ENCODE measurements at places on chromosomes 3 and 15.
A peak's percentile ranks its signal among the peaks of the same experiment; 100 is the strongest.

GRCh38 chr3:175422744-175423143, 563.6 kb downstream of the NAALADL2 start:
- DNase-seq = no peak

GRCh38 chr15:22936577-22937472, 43.3 kb downstream of the CYFIP1 start:
- peak; percentile 15 for DNase-seq

DNA sequence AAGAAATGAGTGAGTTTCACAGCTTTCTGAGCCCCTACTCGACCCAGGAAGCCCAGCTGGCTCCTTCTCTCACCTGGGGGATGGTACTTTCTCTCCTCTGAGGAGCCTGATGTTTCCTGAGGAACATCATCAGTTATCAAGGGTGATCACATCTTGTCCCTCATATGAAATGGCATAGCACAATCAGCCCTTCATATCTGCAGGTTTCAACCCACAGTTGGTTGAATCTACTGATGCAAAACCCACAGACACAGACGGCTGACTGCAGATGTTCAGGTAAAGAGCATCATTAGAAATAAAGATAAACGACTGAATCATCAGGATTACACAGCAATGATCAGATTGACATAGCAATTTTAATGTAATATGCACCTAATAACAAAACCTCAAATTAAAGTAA, 93.6 kb upstream of the OSTN start:
- no peak for DNase-seq

DNA sequence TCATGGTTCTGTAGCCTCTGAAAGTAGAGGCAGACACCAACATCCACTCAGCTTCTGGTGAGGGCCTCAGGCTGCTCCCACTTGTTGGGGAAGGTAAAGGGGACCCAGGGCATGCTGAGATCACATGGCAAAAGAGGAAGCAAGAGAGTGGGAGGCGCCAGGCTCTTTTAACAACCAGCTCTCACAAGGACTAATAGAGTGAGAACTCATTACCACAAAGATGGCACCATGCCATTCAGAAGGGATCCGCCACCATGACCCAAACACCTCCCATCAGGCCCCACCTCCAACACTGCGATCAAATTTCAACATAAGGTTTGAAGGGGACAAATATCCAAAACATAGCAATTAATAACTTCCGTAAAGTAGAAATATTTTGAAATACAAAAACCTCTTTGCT, 192.3 kb downstream of the OCA2 start:
- no peak for DNase-seq

DNA sequence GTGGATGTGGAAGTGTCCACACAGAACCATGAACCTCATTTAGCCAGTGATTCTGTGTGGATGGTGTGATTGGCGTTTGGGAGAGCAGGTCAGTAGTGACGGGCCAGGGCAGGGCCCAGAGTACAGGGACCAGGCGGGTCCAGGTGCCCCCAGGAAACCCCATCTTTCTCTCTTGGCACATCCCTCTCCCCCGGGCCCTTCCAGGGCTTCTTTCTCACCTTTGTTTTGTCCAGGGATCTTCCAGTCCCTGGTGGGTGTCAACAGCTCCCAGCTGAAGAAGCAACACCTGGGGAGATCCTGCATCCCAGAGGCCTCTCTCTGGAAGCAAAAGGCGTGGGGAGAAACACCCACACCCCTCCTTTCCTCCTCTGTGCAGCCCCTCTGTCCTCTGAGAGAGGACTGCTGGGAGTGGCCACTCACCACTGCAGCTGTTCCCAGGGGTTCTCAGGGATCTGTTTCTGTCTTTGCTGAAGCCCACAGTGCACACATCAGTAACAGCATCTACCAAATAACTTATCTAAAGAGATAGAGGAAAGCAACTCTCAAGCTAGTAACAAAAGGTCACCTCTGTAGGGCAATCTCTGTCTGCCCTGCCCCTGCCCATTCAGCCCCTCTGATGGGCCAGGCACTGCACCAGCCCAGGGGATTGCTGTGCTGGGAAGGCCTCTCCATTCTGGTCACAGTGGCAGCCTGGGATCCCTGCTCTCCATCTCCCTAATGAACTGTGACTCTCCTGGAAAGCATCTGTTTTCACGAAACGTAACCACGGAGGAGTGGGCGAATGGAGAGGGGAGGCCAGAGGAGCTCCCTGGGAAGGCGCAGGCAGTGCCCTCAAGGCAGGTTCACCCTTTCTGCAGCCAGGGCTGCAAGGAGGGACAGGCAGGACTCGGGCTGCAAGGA, 98.3 kb upstream of the ALDH1A3 start:
- DNase-seq = no peak

- DNase-seq = no peak
Measured at GRCh38 chr15:66570842-66571478, 5.2 kb upstream of the LCTL start.

DNA sequence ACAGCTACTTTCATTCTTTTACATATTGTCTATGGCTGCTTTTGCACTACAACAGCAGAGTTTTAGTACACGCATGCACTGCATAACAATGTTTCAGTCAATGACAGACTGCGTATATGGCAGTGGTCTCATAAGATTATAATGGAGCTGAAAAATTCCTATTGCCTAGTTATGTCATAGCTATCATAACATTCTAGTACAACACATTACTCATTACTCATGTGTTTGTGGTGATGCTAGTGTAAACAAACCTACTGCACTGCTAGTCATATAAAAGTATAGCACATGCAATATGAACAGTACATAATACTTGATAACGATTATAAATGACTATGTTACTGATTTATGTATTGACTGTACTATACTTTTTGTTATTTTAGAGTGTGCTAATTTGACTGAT, 47.9 kb downstream of the QTRT2 start:
- DNase-seq = no peak

- no peak for DNase-seq
Measured at GRCh38 chr3:46846624-46847542, 16.4 kb downstream of the MYL3 start.

- DNase-seq = no peak
Measured at GRCh38 chr3:36561601-36562000, 181.3 kb downstream of the STAC start.

GRCh38 chr3:107837895-107838612, 252.8 kb downstream of the CD47 start:
- peak; percentile 77 for DNase-seq

DNA sequence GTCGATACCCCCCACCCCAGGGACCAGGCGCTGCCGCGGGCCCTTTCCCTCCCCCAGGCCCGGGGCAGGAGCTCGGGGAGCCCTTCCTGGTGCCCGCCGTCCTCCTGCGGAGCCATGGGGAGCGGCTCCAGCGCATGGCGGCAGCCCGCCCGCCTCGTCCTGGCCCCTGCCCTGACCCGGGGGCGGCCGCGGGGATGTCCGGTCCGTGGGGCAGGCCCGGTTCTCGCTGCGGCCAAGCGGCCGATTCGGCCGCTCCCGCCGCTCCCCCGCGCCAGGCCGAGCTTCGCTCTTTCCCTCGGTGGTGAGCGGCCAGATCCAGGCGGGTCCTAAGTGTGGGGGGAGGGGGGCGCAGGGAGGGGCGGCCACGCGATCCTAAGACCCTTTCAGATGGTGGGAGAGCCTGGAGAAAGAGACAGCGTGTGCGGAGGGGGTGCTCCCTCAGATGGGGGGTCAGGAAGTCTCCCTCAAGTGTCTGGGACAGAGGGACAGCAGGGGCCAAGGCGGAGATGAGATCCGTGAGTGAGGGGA, 1.3 kb downstream of the NEIL1 start:
- DNase-seq = no peak

GRCh38 chr15:101805605-101806345, 2.5 kb downstream of the OR4F6 start:
- no peak for DNase-seq

GRCh38 chr3:143551761-143552160, 296.5 kb downstream of the SLC9A9 start:
- DNase-seq = no peak

- no peak for DNase-seq
Measured at GRCh38 chr3:51381333-51381705, 3.8 kb upstream of the MANF start.

DNA sequence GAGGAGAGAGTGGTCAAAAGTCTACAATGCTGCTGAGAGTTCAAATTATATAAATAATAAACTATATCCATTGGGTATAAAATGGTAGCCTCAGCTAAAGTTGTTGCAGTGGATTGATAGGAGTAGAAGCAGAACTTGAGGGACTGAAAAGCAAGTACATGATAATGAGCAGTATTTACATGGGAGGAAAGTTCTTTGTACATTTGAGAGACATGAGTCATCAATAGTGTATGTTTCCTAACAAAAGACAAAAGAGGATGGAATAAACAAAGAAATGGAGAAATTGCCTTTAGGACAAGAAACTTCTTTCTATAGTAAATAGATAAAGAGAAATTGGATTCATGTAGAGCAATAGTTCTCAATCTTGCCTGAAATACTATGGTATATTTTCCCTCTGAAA, 110.0 kb upstream of the PLSCR5 start:
- DNase-seq = no peak

GRCh38 chr15:31062310-31062847, 39.1 kb downstream of the TRPM1 start:
- DNase-seq = no peak

DNA sequence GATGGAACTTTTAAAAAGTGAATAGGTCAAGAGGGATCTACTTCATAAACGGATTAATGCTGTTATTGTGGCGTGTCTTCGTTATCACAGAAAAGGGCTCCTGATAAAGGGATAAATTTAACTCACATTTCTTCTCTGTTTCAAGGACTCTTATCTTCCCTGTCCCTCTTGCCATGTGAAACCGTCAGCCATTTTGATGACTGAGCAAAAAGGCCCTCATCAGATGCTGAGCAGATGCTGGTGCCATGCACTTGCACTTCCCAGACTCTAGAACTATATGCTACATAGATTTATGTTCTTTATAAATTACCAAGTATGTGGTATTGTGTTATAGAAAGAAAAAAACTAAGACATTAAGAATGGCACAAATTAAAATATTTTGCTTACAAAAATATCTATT, 1011.8 kb upstream of the GBE1 start:
- DNase-seq = peak; percentile 0

DNA sequence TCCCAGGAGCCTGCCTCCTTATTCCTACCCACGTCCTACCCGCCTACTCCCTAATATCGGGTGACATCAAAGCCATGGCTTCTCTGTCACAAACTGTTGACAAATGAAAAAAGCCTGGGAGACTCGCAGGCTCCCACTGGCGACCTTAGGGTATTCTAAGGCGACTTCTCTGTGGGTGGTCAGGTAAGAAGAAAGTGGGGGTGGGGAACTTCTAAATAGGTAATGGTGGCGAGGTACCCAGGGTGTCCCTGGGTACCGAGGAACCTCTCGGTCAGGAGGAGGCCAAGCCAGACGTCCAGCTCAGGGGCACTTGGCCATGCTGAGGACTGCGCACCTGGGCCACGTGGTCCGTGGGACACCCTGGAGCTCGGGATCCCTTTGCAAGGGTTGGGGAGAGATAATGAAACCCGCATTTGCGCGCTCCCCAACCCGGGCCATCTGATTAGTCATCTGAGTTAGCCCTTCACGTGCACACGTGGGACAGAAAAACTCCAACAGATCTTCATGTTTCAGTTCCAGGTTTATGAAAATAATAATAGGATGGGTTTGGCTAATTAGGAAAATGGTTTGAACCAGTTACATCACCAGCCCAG, 78.2 kb downstream of the NR2F2 start:
- DNase-seq = no peak

GRCh38 chr3:57794501-57794900, 38.4 kb downstream of the SLMAP start:
- DNase-seq = no peak

DNA sequence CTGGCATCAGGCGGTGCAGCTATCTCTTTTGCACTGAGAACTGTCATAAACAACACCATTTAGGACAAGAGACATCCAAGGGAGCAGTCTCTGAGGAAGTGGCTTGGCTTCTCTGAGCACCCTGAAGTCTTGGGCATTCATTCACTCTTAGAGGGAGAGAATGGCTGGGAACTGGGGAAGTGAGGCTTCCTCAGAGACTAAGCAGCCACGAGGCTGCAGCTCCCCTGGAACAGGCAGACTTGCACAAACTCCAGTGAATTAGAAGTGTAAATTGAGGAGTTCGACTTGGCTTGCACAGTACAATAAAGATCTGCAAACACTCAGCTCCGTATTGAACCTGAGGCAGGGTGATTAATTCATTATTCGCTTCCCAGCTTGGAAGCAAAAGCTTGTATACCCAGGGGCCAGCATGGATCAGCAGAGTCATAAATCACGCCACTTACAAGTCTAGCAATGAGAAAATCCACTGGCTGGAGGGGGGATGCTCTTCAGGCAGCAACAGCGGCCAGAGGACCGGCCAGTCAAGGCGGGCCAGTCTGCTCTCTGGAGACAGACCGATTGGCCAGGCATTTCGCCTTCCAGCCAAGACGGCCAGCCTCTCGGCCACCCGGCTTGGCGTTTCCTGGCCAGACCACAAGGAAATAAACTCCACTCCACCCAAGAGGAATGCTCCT, 118.8 kb upstream of the ADPGK start:
- DNase-seq = no peak

DNA sequence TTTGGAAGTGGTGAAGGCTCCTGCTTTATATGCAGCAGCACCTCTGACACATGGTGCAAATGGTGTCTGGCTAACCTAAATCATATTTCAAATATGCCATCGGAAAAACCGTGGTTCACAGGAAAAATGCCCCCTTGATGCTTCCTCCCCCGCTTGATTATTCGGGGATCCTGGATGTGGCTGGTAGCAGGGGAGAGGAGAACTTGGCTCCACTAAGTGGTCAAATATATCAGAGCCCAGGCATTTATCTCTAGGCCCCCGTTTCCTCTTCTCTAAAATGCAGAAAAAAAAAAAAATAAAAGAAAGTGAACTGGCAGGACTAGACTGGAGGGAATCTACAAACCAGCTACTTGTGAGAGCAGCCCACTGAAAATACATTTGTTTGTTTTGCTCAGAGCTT, 18.2 kb upstream of the ATP2B2 start:
- peak; percentile 25 for DNase-seq

DNA sequence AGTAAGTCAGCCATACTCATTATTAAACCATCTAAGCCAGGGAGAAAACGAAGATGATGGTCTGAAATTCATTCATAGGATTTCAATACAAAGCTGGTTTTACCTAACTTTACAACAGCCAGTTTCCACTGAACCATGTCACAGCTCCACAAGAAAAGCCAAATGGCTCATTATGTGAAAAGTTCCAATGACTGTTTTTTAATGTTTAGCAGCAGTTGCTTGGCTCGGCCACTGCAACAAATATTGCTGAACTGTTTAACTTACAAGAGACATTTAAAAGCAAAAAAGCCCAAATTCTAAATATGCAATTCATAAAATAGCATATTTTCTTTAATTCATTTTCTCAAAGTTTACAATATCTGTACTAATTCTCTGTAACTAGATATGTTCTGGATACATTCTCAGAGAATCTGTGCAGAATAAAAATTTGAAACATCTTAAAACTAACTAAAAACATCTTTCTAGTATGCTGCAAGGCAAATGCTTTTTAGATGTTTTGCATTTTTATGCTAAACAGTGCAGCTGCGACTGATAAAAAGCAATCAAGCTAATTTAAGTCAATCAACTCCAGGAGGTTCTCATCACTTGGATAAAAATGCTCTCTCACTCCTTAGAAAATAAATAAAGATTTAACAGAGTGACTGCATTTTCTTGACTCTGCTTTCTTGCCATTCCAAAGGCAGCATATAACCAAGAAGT, 356.5 kb downstream of the ERC2 start:
- DNase-seq = no peak
